CD8-positive, alpha-beta memory T cell (primary cell): ENCODE measurements at places on chromosomes 5 and 9. TPM values are rescaled to one million over a fixed set of nuclear protein-coding genes. Genes with fewer than 3 reads are reported as not detected.

GRCh38 chr9:82421498-82421897, 432.9 kb downstream of the SPATA31D1 start:
- H3K4me3 ChIP-seq = no peak overlapping the region
- H3K27ac ChIP-seq = no peak overlapping the region
- H3K27me3 ChIP-seq = no peaks in the 10 kb centered on the region
- H3K4me1 ChIP-seq = no peaks in the 10 kb centered on the region

The TSLP gene
- 0.63 TPM for total RNA-seq

DNA sequence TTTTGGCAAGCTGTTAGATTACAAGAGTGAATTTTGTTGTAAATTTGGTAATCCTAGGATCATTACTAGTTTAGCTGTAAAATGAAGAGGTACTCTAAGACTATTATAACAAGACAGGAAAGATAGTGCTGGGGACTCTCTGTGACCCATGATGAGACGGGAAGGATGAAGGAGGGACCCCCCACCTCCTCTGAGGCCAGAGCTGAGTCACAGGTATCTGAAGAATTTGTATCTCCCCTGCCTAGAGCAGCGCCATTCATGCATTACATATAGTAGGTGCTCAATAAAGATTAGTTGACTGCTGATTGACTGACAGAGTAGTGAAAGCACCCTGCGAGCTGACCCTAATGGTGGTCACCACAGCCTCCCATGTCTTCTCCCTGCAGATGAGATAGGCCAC, 202.8 kb downstream of the SNX18 start:
- no peaks in the 10 kb centered on the region for H3K4me1 ChIP-seq
- no peak overlapping the region for H3K4me3 ChIP-seq
- H3K27ac ChIP-seq = no peak overlapping the region
- DNase-seq = no peak
- no peaks in the 10 kb centered on the region for H3K36me3 ChIP-seq

GRCh38 chr5:171300358-171300757, 8.7 kb upstream of the TLX3 start:
- H3K36me3 ChIP-seq = no peaks in the 10 kb centered on the region
- no peak overlapping the region for H3K4me3 ChIP-seq
- peaks cover 7% of the 10 kb centered on the region for H3K27me3 ChIP-seq
- no peaks in the 10 kb centered on the region for H3K4me1 ChIP-seq
- no peak for DNase-seq
- no peak overlapping the region for H3K27ac ChIP-seq

- no peaks in the 10 kb centered on the region for H3K4me1 ChIP-seq
- no peak overlapping the region for H3K4me3 ChIP-seq
- H3K27me3 ChIP-seq = no peaks in the 10 kb centered on the region
- no peak overlapping the region for H3K27ac ChIP-seq
- DNase-seq = no peak
- H3K36me3 ChIP-seq = no peaks in the 10 kb centered on the region
Observed at GRCh38 chr5:153525536-153525935, 35.1 kb downstream of the GRIA1 start.

- no peak overlapping the region for H3K4me3 ChIP-seq
- H3K27me3 ChIP-seq = no peaks in the 10 kb centered on the region
- H3K36me3 ChIP-seq = no peaks in the 10 kb centered on the region
- no peak overlapping the region for H3K27ac ChIP-seq
- H3K4me1 ChIP-seq = peaks cover 54% of the 10 kb centered on the region
Observed at GRCh38 chr5:148387325-148387724, 3.6 kb downstream of the FBXO38 start.

- no peaks in the 10 kb centered on the region for H3K36me3 ChIP-seq
- H3K27ac ChIP-seq = no peak overlapping the region
- H3K4me3 ChIP-seq = no peak overlapping the region
Observed at GRCh38 chr5:158165647-158166046, 306.7 kb upstream of the CLINT1 start.

The NRARP gene
- total RNA-seq = 2.3 TPM

DNA sequence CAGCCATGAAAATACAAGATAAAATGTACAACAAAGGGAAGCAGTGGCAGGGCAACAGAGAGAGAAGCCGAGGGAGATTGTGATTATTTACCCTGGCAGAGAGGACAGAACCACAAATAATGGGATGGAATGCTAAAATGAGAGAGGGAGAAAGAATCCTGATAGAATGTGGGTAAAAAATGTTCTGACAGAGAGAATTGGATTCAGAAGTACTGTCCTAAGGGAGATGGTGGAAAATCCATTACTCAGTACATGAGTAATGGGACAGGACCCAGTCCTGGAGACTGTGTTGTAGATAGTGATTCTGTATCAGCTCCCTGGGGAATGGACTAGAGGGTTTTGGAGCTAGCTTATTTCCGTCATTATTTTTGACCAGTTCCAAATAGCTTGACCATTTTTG, 831.5 kb downstream of the MAT2B start:
- H3K27me3 ChIP-seq = no peaks in the 10 kb centered on the region
- no peaks in the 10 kb centered on the region for H3K4me1 ChIP-seq
- H3K27ac ChIP-seq = no peak overlapping the region
- no peak for DNase-seq

The ANGPTL2 gene
- not detected for total RNA-seq

GRCh38 chr5:171832775-171833174, 47.2 kb downstream of the SMIM23 start:
- no peaks in the 10 kb centered on the region for H3K36me3 ChIP-seq
- no peak overlapping the region for H3K27ac ChIP-seq
- no peak overlapping the region for H3K4me3 ChIP-seq
- H3K4me1 ChIP-seq = no peaks in the 10 kb centered on the region

- H3K4me3 ChIP-seq = no peak overlapping the region
- H3K27ac ChIP-seq = no peak overlapping the region
- no peak for DNase-seq
- H3K27me3 ChIP-seq = no peaks in the 10 kb centered on the region
Observed at GRCh38 chr5:50709471-50709870, 43.0 kb downstream of the PARP8 start.

The INSL6 gene
- not detected for total RNA-seq

DNA sequence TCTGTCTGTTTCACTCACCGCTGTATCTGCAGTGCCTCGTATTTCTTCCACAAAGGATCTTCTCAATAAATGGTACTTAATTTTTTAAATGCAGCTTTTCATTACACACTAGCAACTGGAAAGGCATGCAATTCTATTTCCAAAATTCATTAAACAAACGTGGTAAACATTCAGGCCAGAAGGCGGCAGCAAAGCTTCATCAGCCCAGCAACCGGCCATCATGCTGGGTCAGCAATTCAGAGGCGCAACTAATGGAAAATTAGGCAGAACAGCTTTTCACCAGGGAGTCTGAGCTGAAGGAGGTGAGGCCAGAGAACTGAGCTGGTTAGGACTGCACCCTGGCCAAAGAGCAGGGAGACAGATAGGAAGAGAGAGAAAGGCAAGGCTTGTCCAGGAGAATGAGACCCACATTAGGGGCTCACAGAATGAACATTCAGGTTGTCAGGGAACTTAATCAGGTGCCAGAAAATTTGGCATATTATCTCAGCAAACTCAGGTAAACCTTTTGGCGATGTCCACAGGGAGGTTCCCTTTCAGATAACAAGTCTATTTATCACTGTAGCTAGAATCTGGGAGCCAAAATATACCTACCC, 17.7 kb upstream of the RNF180 start:
- H3K4me1 ChIP-seq = no peaks in the 10 kb centered on the region
- no peak overlapping the region for H3K27ac ChIP-seq
- DNase-seq = no peak
- H3K36me3 ChIP-seq = no peaks in the 10 kb centered on the region
- no peak overlapping the region for H3K4me3 ChIP-seq
- H3K27me3 ChIP-seq = no peaks in the 10 kb centered on the region

DNA sequence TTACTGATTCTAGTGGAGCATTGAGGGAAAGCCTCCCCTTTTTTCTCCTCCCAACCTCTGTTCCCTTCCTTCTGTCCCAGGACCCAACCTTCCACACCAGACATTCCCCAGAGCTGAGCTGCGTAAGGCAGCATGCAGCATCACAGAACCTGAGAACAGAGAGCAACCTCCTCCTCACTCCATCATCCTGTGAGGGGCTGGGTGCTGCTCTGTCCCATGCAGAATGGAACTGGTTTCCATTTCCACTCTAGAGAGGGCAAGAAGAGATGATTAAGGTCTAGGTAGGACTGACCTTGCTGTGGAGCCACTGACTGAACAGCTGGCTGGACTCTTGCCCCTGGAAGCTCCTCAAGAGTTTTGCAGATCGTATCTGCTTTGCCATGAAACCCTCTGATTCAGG, 30.1 kb upstream of the IL7R start:
- DNase-seq = no peak
- no peak overlapping the region for H3K4me3 ChIP-seq
- H3K27me3 ChIP-seq = no peaks in the 10 kb centered on the region
- H3K27ac ChIP-seq = no peak overlapping the region

The PCDHGA6 gene
- total RNA-seq = 0.22 TPM

The NME5 gene
- total RNA-seq = not detected

The GLRA1 gene
- total RNA-seq = not detected

DNA sequence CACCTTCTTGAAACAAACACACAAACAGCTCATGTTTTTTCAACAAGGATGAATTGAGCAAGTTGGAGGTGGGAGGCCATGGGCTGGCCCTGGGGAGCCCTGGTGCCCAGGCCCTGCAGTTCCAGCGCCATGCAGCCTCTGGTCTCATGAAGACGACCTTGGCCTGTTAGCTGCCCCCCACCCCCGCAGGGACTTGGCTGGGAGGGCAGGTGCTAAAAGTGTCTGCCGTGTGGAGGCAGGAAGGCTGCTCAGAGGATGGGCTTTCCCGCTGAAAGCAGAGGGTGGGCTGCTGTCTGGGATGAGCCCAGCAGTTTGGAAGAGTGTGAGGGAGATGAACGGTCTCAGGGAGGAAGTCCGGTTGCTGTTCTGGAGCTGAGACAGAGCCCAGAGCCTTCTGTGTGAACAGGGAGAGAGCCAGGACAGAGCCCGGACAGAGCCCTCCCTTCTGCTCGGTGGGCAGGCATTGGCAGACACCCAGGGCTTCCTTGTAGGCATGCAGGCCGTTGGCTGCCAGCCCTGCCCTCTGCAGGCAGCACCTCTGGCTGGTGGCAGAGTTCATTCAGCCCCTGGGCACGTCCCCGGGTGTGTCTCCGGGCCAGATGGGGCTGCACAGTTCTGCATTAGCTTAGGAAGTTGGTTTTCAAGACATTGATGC, 18.7 kb downstream of the ROPN1L start:
- H3K4me3 ChIP-seq = no peak overlapping the region
- no peak overlapping the region for H3K27ac ChIP-seq
- no peaks in the 10 kb centered on the region for H3K4me1 ChIP-seq

- H3K4me3 ChIP-seq = no peak overlapping the region
- no peaks in the 10 kb centered on the region for H3K4me1 ChIP-seq
- H3K27me3 ChIP-seq = no peaks in the 10 kb centered on the region
Observed at GRCh38 chr5:4116834-4117233, 521.2 kb downstream of the IRX1 start.

GRCh38 chr9:81877047-81877446, 51.2 kb upstream of the SPATA31D4 start:
- H3K27me3 ChIP-seq = no peaks in the 10 kb centered on the region
- H3K27ac ChIP-seq = no peak overlapping the region
- no peak for DNase-seq
- no peaks in the 10 kb centered on the region for H3K4me1 ChIP-seq

- H3K27ac ChIP-seq = no peak overlapping the region
- no peak overlapping the region for H3K4me3 ChIP-seq
- H3K27me3 ChIP-seq = no peaks in the 10 kb centered on the region
Observed at GRCh38 chr5:97088774-97089148, 53.6 kb downstream of the LIX1 start.

GRCh38 chr5:61534481-61535267, 202.6 kb downstream of the ZSWIM6 start:
- peaks cover 7% of the 10 kb centered on the region for H3K4me1 ChIP-seq
- no peak overlapping the region for H3K4me3 ChIP-seq
- peaks cover under 1% of the 10 kb centered on the region for H3K36me3 ChIP-seq
- H3K27ac ChIP-seq = no peak overlapping the region
- peak; percentile 13 for DNase-seq

DNA sequence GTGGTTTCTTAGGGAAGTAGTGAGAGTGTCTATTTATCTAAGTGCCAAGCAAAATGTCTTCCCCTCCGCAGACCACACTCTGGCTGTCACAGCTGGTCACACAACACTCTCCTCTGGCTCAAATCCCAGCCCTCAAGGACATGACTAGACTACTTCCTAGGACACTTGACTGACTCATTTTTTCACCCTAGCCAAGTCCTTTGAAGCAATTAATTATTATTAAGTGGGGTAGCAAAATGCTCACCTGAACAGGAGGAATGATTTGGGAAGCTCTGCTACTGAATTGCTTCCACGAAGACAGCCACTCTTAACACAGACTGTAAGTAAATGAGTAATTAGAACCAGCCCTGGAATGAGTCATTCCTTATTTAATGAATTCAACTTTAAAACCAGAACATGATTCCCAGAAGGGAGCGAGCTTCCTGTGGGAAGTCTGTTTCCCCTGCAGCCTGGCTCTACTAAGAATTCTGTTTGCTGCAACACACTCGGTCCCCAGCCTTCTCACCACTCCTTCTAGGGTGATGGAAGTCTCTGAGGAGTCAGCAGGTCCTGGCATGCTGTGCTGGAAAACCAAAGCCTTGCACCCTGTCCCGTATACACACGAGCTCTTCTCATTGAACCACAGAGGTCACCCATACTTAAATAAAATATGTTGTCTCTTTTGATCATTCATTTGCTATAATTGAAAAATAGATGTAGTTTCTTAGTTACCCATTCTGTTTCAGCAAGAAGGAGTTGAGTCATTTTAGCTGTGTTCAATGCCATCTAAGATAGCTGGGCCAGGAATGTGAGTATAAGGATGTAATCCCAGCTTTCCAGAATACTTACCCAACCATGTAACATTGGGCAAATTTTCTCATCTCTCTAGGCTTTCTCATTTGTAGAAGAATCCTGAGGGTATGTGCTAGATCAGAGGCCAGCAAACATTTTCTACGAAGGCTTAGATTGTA, 218.6 kb upstream of the RASEF start:
- no peak for DNase-seq
- H3K27me3 ChIP-seq = no peaks in the 10 kb centered on the region
- no peaks in the 10 kb centered on the region for H3K4me1 ChIP-seq
- H3K36me3 ChIP-seq = no peaks in the 10 kb centered on the region
- H3K27ac ChIP-seq = no peak overlapping the region
- no peak overlapping the region for H3K4me3 ChIP-seq

DNA sequence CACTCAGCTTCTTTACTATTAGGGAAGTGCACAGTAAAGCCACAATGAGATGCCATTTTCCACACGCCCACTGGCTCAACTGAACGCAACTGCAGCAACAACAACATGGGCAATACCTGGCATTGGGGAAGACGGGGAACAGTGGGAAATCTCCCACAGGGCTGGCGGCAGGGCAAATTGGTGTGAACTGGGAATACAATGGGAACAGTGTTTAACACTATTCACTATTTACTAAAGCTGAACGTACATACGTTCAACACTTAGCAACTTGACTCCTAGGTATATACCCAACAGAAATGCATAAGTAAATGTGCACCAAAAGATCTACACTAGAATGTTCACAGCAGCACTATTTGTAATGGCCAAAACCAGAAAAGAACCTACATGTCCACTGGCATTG, 14.1 kb downstream of the ZER1 start:
- no peak for DNase-seq
- no peak overlapping the region for H3K4me3 ChIP-seq
- no peak overlapping the region for H3K27ac ChIP-seq
- no peaks in the 10 kb centered on the region for H3K4me1 ChIP-seq
